NCI-H1417 (cell line): ENCODE measurements at places on chromosomes 7 and 10.

- peak; percentile 97 for DNase-seq
Measured at GRCh38 chr7:154928136-154929005, 74.6 kb downstream of the PAXIP1 start.

DNA sequence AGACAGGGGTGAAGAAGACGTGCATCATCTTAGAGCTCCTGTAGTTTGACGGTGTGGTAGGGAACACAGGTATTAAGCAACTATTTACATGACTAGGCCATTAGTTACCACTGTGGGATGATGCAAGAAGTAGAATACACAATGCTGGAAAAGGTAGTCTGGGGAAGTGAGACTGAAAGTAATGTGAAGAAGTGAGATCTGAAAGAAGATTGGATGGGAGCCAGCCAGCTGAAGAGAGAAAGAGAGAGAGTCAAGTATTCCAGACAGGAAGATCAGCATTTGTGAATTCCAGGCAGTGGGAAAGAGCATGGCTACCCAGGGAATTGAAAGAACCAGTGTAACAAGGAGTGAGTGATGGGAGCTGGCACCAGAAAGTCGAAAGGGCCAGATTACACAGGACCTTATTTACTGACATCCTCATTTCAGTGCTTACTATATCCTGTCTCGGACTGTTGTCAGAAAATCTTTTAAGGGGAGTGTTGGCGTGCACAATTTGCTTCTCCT, 4.0 kb upstream of the CFAP58 start:
- DNase-seq, result peak; percentile 22

- no peak for DNase-seq
Measured at GRCh38 chr7:104296266-104296665, 32.1 kb upstream of the LHFPL3 start.

DNA sequence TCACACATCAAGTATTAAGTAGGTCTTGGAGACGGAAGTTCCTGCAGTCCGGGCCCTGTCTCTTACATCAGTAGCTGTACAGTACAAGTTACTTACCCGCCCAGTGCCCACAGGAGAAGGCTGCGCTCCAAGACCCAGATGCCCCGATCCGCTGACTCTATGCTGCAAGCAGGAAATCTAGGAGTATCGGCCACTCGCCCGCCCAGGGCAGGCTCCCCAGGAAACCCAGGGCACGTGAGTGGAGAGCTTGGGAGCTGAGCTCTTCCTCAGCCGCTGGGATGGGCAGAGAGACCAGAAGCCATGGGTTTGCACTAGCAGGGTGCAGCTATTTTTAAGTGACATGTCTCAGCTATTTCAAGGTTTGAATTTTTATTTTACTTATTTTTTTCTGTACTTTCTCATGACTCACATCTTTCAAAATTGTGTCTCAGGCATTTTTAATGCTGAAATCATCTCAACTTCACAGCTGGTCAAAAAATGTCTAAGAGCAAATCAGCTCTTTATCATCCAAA, 1.9 kb upstream of the GPER1 start:
- DNase-seq, result no peak

DNA sequence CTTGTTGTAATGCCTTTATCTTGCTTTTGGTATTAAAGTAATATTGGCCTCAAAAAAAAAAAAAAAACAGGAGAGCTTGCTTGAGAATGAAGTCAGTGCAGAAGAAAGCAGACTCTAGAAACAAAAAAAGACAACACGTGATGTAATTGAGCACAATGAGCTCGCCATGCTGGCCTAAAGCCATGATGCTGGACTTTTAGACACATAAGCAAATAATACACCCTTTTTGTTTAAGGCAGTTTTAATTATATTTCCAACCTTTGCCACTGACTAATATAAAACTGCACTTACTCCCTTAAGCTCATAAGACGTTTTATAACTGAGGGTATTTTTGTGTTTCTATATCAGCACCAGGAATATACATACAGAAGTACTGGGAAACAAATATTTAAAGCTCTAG, 798.3 kb downstream of the KCNMA1 start:
- no peak for DNase-seq

GRCh38 chr7:4766666-4767519, 8.5 kb upstream of the AP5Z1 start:
- DNase-seq, result no peak

DNA sequence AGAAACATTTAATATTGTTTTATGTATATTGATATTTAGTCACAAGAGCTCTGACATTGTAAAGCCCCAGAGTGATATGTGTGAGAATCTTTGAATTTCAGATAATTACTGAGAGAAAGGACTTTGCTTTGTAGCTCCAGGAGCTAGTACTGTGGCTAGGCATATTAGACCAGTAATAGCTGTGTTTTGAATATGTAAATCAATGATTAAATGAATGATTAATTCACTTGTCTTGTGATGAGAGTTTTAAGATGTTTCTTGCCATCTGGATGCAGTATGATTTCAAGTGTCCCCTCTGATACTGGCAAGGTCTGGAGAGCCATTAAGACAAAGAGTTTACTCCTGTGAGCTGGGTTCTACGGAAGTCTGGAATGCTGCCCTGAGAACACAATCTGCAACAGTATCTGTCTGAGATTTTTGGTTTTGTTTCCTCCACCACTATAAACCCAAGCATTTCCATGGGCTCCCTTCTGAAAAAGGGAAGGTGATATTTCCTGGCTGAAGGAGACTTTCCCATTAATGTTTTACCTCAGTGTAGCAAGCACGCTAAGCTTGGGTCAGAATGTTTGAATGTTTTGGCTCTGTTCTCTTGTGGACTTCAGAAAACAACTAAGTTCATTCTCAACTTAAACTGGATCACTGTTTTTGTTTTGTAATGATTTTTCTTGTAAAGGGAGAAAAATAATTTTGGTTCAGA, 61.3 kb upstream of the BICC1 start:
- DNase-seq, result no peak

DNA sequence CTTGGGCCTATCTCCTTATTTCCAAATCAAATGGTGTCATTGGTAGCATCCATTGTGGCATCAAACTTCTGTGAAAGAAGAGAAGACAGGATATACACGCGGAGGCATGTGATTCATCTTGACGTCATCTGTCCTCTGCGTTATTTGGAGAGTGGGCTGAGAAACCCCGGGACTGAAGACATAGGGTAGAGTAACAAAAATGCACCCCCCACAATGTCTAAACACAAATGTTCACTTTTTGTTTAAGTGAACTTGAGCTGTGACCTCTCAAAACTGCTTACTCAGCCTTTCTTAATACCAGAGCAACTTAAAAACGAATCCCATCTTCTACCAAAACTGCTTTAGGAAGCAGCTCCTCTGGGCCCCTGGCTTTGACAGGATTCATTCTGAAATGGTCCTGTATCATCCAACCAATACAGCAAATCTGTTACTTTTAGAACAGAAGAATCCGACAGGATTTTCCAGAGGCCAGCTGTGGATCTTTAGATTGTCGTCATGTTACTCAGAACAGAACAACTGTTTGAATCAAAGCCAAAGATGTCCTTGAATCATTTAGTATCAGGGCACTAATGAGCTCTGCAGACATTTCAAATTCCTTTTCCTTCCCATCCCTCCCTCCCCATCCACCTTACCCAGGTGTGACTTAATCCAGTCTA, 438.1 kb downstream of the SUGCT start:
- no peak for DNase-seq

GRCh38 chr7:30688718-30689221, 6.5 kb upstream of the CRHR2 start:
- no peak for DNase-seq

- DNase-seq, result no peak
Measured at GRCh38 chr10:71042216-71042615, 153.9 kb upstream of the PCBD1 start.

DNA sequence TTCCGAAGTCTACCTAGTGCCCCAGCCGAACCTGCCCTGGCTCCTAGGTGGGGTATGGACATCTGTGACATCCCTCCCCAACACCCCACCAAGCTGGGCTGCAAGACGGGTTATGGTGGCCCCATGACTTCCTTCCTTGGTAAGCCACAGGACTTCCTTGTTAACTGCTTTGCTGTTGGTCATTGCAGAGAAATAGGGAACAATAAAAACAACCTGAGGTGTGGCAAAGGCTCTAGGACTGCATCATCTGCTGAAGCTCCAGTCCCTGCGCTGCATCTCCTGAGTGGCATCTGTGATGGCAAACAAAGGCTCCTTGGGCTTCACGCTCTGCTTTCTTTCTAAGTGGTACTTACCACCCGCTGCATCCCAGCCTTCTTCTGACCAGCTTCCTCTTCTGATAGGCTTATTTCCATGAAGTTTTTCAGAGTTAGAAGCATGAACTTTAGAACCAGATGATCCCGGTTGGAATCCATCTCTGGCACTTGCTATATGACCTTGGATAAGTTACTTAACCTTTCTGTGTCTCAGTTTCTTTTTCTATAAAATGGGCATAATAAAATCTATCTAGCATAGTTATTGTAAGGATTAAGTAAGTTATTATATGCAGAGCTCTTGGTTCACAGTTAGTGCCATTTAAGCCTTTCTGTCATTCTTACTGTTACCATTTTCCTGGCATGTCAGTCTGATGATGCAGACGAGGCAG, 216.8 kb downstream of the RPS24 start:
- peak; percentile 74 for DNase-seq

- DNase-seq, result no peak
Measured at GRCh38 chr7:90692396-90692795, 96.3 kb downstream of the CDK14 start.
